ENCODE measurements at places on chromosomes 12 and 14. TPM values are rescaled to one million over a fixed set of nuclear protein-coding genes. Genes with fewer than 3 reads are reported as not detected.

- no peak for DNase-seq
Observed at GRCh38 chr14:96638041-96638855, 136.1 kb downstream of the PAPOLA start.

ISM2 gene
- total RNA-seq: not detected

- DNase-seq: no peak
Observed at GRCh38 chr14:52048116-52048515, 20.7 kb downstream of the NID2 start.

- peak; percentile 7 for DNase-seq
Observed at GRCh38 chr12:946631-947030, 2.9 kb downstream of the RAD52 start.

GPRC5A gene
- 140 TPM for total RNA-seq

- DNase-seq: peak; percentile 52
Observed at GRCh38 chr12:101945369-101946232, 68.2 kb downstream of the DRAM1 start.

DNA sequence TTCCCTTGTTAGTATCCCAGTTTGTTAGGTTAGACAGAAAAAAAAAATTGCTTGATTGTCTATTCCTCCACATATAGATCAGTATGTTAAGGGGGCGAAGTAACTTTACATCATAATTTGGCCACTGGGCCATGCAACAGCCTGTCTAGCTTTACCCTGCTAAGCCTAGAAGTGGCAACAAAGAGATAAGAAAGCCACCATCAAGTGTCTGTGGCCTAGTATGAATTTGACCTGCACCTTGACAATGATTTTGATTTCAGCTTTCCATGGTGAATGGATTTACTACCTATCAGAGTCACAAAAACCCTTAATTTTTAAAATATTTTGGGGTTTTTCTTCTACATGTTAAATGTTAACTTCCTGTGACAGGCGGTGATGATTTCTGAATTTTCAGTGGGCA lies 63.9 kb downstream of the LIN52 start:
- no peak for DNase-seq

GLIPR1L1 gene
- total RNA-seq: not detected

- DNase-seq: no peak
Observed at GRCh38 chr12:93415723-93416464, 25.9 kb downstream of the UBE2N start.

GRCh38 chr12:28974883-28975282 lies 174.2 kb upstream of the FAR2 start:
- DNase-seq: no peak

GRCh38 chr14:75334549-75335051 lies 56.0 kb downstream of the FOS start:
- DNase-seq: no peak

DNA sequence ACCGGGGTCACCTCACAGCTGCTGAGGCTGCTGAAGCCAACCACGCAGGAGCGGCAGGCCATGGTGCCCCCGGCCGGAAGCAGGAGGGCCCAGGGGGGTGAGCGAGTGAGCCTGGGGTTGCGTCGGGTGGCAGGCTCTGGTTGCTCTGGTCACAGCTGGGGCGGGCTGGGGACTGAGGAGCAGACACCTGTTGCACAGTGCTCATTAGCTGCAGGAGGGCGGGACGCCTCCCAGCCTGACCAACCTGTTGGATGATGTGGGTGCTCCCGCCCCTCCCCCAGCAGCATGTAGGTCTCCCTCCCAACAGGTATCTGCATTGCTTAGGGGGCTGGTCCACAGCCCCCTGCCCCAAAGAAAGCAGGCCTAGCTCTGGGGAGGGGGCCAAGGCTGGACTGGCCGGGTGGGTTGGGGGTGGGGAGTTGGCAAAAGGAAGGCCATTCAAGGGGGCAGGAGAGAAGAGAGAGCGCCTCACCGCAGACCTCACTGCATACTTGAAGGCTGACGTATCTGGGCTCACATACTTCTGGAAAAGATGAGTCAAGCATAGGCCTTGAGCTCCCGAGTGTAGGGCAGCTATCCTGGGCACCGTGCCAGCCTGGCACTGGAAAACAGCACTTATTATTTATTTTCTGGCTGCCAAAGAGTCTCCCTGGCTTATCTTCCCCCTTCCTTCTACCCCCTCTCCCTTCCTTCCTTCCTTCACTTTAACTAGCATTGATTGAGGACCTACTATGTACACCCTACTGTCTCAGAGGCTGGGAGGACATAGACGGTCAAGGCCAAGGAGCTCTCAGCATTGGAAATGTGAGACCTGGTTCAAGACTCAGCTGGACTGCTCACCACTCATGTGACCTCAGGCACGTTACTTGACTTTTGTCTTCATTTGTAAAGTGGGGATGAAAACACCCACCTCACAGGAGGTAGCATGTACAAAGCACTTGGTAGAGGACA lies at the start of gene KRT80:
KRT80 (minus strand) TSS at position 174 of the 951 bp plus-strand sequence; CDS start at position 62, 112 bp downstream.
- peak; percentile 99 for DNase-seq

- DNase-seq: no peak
Observed at GRCh38 chr12:22276867-22277266, 57.6 kb downstream of the ST8SIA1 start.

DNA sequence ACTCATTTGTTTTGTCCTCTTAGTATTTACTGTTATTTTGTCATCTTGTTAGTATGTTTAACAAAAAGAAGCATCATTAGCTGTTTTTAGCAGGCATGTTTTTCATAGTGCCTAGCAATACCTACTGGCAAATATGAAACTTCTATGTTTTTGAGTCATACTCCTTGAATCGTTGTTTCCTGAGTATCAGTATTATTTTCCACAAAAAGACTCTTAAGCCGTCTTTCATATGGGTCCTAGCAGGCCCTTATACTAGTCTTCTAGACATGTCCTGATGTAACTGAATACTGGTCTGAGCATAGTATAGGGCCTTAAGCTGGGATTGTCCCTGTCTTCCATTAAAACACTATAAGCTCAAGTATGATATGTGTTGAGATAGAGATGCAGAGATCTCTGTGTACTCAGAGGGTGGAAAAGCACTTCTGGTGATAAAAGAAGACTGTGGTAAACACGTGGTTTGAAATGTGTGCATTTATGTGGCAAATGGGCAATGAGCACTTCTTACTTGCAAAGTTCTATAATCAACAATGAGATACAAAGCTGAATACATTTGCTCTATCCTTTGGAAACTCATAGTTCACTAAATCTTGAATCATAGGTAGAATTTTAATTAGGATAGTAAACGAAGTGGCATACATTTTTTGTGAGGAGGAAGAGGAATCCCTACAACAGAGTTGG lies 348.8 kb downstream of the PDZRN4 start:
- DNase-seq: no peak

VRK1 gene
- total RNA-seq: 46.7 TPM

DNA sequence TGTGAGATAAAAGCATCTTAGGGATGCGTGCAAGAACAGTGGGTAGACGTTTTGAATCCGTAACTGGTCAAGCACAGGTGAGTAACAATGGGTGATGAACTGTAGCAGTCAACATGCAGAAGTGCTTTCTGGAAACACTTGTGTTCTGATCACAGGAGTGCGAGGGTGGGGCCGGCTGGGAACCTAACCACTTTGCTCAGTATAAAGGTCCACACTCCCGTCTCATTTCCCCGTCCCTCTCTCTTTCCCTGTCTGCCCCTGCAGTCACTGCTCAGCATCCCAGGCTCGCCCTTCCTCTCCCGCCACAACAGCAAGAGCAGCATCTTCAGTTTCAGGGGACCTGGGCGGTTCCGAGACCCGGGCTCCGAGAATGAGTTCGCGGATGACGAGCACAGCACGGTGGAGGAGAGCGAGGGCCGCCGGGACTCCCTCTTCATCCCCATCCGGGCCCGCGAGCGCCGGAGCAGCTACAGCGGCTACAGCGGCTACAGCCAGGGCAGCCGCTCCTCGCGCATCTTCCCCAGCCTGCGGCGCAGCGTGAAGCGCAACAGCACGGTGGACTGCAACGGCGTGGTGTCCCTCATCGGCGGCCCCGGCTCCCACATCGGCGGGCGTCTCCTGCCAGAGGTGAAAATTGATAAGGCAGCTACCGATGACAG lies 127.1 kb downstream of the FIGNL2 start:
- no peak for DNase-seq

RFX4 gene
- not detected for total RNA-seq

- no peak for DNase-seq
Observed at GRCh38 chr12:49616533-49617219, 6.7 kb upstream of the PRPF40B start.

- no peak for DNase-seq
Observed at GRCh38 chr14:84195514-84195913, 1334.4 kb upstream of the FLRT2 start.

- no peak for DNase-seq
Observed at GRCh38 chr14:104891664-104892530, 26.8 kb downstream of the CEP170B start.
